ENCODE measurements at places on chromosomes 4 and X.

DNA sequence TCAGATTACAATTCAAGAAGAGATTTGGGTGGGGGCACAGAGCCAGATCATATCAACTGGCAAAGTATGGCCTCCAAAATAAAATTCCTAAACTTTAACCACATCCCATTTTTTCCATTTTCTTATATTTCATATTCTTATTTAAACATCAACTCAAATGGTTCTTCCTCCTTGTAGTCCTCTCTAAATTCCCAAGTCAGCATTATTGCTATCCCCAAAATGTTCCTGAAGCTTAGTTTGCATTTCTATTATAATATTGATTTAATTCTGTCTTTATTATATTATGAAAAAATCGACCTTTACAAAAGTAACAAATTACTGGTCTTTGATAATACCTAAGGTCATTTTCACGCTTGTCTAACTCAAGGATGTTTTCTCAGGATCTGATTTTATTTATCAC, 67.5 kb downstream of the NPY1R start:
- DNase-seq: no peak

- DNase-seq: no peak
Measured at GRCh38 chrX:97367125-97367524, 483.4 kb downstream of the RPA4 start.

- DNase-seq: no peak
Measured at GRCh38 chr4:158535130-158535614, 13.5 kb downstream of the RXFP1 start.

DNA sequence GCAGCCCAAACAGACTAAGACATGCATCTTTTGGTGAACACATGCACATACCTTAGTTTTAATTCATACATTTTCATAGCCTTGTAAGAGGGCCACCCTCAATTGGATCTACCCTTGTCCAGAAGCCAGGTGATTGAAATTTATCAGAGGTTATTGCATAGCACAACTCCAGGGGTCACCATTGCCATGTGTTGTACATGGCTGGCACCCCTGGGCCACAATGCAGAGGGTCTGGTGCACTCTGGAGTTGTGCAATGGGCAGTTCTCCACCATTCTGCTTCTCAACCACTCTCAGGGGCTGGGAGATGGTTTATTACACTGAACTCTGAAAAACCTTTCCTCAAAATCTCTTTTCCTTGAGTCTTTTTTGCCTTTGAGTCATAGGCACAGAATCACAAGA, 184.4 kb upstream of the CXorf66 start:
- no peak for DNase-seq

DNA sequence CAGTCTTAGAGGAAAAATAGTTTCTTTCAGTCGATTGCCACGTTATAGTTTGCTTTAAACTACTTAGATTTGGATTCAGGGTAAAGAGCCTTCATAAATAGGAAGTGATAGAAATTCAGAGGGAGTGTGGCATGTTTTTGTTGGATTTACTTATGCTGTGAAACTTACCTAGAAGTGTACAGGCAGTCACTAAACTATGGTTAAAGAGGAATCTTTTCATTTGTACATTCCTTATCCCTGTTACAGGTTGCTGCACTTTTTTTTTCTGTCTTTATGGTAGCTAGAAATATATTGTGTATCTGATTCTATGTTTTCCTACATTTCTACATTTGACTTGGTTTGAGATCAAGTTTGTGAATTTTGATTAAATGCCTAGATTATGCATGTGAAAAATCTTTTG, 19.1 kb downstream of the WWC2 start:
- no peak for DNase-seq

- no peak for DNase-seq
Measured at GRCh38 chrX:52082578-52082977, 13.6 kb upstream of the MAGED4B start.

- DNase-seq: no peak
Measured at GRCh38 chrX:106680716-106681115, 45.8 kb upstream of the RNF128 start.

DNA sequence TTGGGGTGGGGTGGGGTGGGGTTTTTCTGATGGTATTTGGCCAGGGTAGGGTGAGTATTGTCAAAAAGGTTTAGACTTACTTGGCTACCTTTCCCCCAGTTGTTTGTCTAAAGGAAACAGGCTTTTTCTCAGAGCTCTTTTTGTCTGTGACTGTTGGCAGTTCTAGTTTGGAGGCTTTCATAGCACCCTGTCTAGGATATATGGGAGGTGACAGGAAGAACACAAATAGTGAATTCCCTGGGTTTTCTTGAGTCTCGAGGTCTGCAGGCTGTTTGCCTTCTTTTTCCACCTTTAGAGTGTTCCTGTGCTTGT, 13.5 kb downstream of the RPS6KA3 start:
- DNase-seq: no peak

GRCh38 chr4:25535278-25535677, 120.4 kb upstream of the SLC34A2 start:
- DNase-seq: no peak

GRCh38 chrX:154827194-154828015, 7.1 kb downstream of the SMIM9 start:
- DNase-seq: no peak

DNA sequence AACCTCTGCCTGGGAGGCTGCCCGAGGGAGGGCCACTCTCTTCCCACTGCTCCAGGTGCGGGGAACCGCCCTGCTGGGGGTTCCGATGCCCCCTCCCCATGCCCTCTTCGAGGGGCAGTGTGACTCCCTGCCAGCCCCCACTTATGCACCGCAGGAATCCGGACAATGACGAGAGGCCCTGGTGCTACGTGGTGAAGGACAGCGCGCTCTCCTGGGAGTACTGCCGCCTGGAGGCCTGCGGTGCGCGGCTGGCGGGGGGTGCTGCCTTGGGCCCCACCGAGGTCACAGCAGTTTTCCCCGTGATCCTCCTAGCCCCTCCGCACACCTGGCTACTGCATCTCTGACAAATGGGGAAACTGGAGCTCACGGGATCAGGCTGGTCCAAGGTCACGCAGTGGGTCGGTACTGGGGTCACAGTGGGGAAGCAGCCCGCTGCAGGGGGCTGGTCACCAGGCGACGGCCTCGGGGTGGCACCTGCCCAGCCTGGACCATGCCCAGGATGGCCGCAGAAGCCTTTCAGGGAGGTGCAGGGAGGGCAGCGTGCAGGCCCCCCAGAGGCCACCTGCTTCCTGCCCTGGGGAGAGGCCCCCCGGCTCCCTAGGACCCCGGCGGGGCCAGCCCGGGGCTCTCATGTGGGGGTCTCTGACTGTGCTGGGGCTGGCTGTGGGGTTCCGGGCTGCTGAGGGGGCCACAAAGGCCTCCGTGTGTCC, 3.5 kb downstream of the HGFAC start:
- DNase-seq: no peak
